ELF-1 (cell line): ENCODE measurements at places on chromosomes 16 and 17.
A peak's percentile ranks its signal among the peaks of the same experiment; 100 is the strongest.

GRCh38 chr16:67807148-67807682 lies 526 bp downstream of the TSNAXIP1 start:
- DNase-seq = no peak

GRCh38 chr16:85464383-85465305 lies 148.5 kb upstream of the GSE1 start:
- DNase-seq = no peak

DNA sequence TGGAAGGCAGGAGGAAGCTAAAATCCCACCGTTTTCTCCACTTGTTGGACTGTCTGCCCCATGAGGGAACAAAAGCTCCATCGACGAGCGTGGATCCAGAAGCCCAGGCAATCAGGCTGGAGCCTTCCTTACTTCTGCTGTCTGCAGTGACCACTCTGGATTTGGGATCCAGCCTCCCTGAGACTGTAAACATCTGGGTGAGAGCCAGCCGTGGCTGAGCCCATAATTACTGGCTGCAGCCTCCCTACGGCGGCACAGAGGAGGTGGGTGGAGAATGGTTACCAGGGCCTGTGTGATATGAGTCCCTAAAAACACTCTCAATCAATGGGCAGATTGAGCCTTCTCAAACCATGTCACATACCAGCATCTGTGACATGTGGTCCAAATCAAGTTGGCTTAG lies 158.2 kb downstream of the FOXL1 start:
- no peak for DNase-seq

- no peak for DNase-seq
These were observed 275.6 kb upstream of the C16orf82 start for GRCh38 chr16:26791169-26791568.

- DNase-seq = no peak
These were observed 52.4 kb downstream of the DUSP14 start for GRCh38 chr17:37541880-37542660.

DNA sequence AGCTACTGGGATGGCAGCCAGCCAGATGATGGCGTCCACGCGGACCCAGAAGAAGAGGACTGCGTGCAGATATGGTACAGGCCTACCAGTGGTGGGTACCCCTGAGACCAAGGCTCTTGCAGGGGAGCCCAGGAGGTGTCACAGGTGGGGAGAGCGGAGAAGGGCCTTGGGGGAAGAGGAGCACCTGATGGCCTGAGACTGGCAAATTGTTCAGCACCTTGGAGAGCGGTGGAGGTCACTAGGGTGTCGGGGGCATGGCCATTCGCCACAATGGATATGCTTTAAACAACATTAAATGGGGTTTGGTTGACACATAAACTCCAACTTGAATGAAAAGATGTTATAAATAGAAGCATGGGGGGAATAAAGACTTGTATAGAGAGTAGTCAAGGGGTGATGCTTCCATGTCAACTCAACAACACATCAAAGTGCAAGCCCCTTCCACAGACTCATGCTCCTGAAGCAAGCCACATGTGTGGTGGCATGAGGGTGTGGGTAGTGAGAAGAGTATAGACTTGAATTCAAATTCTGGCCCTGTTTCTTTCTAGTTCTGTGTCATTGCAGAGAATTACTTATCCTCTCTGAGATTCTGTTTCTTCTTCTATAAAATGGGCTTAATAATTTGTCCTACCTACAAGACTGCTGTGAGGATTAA lies 22.2 kb downstream of the CLEC19A start:
- DNase-seq = peak; percentile 43

DNA sequence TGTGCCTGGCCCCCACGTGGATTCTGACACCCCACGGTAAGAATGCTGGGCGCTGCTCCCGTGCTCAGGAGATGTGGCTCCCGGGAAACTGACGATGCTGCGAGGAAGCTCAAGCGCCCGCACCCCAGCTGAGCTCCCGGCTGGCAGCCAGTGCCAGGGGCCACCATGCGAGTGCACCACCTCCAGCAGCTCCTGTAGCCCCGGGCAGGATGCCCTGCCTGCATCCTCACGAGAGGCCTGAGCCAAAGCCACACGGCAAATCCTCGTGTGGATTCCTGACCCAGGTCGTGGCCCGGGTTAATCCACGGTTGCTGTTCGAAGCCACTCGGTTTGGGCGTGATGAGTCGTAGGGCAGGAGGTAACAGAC lies 11.6 kb upstream of the DPEP1 start:
- DNase-seq = no peak

DNA sequence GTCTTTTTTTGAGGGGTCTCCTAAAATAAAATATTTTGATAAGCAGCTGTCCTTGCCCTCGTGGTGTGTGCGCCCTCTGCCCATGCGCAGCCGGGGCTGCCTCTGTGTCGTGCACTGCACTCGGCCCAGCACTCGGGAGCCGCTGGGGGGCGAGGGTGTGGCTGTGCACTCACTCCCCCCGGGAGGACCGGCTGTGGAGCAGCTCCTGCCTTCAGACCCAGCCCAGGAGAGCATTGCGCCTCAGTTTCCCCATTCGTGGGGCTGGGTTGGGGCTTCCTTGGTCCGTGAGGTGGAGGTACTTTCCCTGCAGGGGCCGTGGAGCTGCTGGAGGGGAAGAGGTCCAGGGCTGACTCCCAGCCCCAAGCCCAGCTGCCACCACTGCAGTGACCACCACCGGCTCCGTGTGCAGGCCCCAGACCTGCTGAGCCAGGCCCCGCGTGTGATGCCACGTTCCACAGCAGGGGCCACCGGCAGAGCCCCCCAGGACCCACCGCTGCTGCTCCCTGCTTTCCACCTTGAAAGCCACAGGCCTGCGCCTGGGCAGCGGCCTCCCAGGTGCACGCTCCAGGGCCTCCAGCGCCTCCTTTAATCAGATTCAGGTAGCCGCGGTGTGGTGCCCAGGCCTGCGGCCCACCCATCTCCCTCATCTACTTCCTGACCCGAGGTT lies 6.3 kb upstream of the IL17C start:
- no peak for DNase-seq

DNA sequence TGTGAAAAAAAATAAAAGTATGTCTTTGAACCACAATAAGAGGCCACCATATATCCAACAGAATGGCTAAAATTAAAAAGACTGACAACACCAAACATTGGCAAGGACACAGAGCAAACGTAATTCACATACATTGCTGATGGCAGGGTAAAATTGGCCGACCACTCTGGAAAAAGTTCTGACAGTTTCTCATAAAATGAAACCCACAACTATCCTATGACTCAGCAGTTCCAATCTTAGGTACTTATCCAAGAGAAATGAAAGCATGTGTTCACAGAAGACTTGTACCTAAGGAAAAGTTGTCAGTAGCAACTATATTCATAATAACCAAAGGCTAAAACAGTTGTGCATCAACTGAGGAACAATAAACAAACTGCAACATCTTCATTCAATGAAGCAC lies 357.3 kb upstream of the XYLT1 start:
- no peak for DNase-seq

GRCh38 chr16:51150165-51150887 lies 744 bp downstream of the SALL1 start:
- peak; percentile 45 for DNase-seq

GRCh38 chr16:50999181-50999580 lies 151.9 kb downstream of the SALL1 start:
- DNase-seq = no peak

DNA sequence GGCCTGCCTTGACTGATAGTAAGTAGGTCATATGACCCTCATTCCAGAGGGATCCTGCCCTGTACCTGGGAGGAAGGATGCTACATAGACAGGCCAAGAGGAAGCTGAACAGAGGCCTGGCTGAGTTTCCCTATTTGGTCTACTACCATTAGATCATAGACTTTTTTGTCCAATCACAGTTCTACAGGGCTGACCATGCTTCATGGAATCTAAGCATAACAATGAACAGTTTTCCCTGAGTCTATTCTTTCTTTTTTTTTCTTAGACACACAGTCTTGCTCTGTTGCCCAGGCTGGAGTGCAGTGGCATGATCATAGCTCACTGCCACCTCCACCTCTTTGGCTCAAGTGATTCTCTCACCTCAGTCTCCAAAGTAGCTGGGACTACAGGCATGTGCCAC lies 3.9 kb downstream of the GPR179 start:
- no peak for DNase-seq

GRCh38 chr16:24991349-24991748 lies 23.8 kb downstream of the ARHGAP17 start:
- DNase-seq = no peak

DNA sequence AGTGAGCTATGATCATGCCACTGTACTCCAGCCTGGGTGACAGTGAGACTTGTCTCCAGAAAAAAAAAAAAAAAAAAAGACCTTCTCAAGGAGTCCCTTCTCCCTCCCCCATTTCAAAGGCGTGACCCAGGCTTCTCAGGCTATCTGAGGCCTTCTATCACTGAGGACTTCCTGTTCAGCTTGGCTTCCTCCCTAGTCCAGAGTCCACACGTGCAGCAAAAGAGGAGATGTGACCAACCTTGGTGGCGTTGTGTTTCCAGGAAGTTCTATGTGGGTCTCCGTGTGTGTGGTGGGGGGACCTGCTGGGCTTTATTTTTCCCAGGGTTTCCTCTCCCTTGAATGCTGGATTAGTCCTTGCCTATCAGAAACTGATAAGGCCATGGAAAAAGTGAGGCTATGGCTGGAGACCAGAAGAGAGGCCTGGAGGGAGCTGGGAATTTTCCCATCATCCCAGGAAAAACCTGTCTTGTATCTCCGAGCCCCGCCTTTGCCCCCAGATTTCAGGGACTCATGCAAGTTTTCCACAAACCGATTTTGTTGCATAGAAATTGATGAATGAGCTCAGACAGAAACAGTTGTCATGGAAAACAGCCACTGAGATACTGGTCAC lies 148.1 kb downstream of the SALL1 start:
- no peak for DNase-seq

DNA sequence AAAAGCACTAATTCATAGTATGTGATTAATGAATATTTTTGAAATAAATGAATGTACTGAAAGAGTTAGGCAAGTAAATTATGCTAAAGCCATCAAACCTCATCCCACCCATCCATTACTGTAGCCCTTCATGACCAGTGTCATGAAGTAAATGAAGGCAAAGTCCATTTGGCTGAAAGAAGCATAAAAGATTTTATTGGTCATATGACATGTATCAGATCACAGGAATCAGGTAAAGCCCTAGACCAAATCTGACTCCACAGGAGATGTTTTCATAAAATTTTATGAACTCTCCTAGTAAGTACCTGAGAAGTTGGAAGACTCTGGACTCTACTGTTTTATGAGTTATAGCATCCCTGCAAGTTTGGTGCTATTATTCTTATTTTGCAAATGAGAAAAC lies 213.5 kb downstream of the TMEM114 start:
- no peak for DNase-seq

GRCh38 chr17:68198931-68199836 lies 48.7 kb upstream of the AMZ2 start:
- DNase-seq = peak; percentile 53

GRCh38 chr16:83011939-83012338 lies 385.2 kb downstream of the CDH13 start:
- DNase-seq = no peak
